ENCODE measurements at places on chromosomes 3 and 15.
A peak's percentile ranks its signal among the peaks of the same experiment; 100 is the strongest.

GRCh38 chr15:81413851-81414250, 39.8 kb upstream of the TMC3 start:
- DNase-seq: no peak

GRCh38 chr3:139574026-139574947, 34.7 kb upstream of the RBP1 start:
- DNase-seq: no peak

DNA sequence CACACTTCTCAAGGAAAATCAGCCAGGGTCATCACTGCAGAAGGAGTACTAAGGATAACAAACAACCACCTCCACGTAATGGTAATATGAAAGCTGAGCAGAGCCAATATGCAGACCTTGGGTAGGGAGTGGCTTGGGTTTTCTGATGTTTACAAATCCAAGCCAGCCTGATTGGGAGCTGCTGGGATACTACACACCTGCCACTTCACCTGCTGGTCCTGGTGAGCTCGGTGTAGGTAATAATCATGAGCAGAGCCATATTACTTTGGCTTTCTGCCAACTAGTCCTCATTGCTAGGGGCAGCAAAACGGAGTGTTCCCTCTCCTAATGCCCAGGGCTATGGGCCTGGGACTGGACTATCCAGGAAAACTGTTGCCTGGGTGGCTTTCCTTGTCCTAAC, 433.5 kb upstream of the PPP2R3A start:
- peak; percentile 27 for DNase-seq

DNA sequence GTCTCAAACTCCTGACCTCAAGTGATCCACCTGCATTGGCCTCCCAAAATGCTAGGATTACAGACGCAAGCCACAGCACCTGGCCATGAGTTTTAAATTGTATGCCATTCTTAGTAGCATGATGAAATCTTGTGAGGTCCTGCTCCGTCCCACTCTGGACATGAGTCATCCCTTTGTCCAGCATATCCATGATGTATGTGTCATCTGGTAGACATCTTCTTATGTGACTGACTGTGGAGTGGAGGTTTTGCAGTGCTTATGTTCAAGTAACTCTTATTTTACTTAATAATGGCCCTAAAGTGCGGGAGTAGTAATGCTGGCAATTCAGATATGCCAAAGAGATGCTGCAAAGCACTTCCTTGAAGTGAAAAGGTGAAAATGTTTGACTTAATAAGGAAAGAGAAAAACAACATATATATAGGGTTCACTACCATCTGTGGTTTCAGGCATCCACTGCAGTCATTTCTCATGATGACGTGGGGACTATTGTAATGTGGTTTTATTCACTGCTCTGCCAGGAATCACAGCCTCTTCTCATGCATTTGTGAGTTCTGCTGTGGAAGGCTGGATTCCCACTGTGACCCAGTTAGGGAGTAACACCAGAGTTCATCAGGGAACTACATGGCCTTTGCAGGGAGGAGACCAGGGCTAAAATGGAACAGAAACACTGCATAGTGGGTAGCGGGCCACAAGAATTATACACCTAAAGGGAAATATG, 204.6 kb upstream of the STRIT1 start:
- DNase-seq: no peak

DNA sequence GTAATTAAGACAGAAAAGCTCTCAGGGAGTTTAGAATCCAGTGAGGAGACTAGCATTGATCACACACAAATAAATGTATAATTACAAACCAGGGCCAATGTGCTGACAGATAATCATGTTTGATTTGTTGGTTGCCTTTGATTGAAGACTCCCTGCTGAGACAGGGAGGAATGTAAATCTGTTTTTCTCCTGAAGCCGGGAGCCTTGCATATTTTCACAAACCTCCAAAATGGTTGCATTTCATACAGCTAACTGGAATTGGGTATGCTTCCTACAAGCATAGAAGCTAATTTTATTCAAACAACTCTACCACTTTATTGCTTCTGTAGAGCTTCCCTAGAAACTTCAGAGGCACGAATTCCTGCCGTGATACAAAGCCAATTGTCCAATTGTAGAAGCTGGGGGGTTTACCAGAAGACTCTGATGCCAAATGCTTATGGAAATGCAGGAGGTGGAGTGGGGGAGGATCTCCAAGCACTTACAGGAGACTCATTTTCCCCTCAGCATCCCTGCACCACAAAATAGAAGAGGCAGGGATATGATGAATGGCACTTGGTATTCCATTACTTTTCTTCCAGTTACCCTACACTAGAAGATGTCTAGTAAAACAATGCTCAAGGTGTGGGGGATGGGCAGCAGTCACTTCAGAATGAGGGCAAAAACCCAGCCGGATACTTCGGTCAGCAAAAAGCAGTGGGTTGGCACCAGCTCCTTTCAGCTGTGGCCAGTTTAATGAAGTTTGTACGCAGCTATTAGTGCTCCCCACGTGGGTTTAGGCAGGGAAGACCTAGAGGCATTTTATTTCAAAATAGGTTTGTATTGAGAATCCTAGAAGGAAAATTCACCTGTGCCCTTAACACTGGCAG, 11.4 kb upstream of the MEX3B start:
- DNase-seq: no peak

GRCh38 chr3:13141991-13142412, 68.8 kb upstream of the IQSEC1 start:
- DNase-seq: no peak

DNA sequence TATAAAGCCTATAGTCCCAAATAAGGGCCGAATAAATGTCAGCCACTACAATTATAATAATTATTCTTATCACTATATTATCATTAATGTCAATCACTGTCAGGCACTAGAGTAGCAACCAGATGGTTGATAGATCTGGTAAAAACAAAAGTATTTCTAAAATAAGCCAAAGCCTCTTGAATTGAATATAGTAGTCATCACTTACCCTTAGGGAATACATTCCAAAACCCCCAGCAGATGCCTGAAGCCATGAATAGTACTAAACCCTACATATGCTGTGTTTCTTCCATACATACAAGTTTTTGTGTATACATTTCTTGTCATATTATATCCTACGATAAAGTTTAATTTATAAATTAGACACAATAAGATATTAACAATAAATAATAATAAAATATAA, 59.1 kb downstream of the LRRC3B start:
- DNase-seq: no peak

DNA sequence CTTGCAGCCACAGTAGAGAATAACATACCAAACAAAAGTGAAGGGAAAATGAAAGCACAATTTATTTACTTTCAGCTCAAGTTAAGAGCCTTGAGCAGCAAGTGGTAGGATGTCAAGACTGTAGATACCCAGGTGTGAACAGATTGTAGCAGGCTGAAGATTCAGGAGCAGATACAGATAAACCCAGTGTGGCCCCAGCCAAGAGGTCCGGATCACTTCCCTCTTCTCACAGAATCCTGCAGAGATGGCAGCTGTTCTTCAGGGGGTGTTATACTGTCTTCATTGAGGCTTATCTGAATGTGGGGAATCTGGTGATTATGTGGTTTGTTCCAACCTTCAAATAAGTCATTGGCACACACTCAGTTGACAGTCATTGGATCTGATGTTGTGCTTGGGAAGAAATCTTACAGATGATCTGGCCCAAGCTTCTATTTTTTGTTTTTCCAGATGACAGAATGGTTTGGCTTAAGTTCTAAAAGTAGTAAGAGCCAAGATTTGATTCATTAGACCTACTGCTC, 2.2 kb downstream of the STARD9 start:
- DNase-seq: no peak

DNA sequence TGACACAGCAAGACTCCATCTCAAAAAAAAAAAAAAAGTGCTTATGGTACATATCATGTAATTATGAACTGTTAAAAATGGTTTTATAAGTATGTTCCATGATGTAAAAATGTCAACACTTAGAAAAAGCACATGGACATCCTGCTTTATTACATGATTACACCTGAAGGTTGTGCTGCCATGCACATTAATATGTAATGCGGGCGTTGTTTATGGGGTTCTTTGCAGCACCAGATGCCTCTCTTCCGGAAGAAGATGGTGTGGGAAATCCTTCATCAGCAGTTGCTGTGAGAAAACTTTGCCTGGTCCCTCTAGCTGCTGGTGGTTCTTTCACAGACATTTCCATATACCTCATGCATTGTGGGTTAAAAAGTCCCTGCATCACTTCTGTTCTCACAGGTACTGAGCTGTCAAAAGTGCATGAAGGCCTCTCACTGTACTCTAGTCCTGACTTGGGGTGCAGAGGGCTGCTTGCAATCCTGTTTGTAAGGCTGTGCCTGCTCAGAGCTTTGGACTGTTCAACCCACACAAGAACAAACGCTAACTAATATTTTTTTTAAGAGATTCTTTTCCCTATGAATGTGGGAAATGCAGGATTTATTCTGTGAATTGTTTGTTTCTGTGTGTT, 43.6 kb downstream of the SENP2 start:
- DNase-seq: no peak

GRCh38 chr3:30504939-30505338, 101.5 kb upstream of the TGFBR2 start:
- DNase-seq: no peak

DNA sequence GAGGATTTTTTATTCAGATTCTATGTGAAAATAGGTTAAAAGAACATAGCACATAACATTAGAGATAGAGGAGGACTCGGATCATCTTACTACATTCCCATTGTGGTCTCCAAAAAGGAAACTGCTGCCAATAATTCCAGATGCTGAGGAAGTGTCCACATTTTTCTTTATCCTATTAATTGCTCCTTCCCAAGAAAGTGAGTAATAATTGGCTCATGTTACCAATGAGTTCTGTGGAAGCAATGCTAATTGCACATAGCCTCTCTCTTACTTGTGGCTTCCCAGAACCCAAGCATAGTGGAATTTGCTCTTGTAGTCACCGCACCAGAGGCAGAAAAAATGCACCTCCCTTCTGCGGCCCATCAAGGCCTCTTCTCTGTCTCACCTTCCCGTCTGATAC, 208.4 kb downstream of the PLOD2 start:
- no peak for DNase-seq

GRCh38 chr15:98813951-98814350, 165.6 kb downstream of the IGF1R start:
- DNase-seq: no peak

- no peak for DNase-seq
These were observed 596.9 kb upstream of the ARPP21 start for GRCh38 chr3:35042210-35042991.

- no peak for DNase-seq
These were observed at the start of gene RLBP1 for GRCh38 chr15:89221543-89221942. Gene RLBP1 (minus strand): TSS chr15:89221579. CDS start chr15:89218975, 2,604 bp downstream.

DNA sequence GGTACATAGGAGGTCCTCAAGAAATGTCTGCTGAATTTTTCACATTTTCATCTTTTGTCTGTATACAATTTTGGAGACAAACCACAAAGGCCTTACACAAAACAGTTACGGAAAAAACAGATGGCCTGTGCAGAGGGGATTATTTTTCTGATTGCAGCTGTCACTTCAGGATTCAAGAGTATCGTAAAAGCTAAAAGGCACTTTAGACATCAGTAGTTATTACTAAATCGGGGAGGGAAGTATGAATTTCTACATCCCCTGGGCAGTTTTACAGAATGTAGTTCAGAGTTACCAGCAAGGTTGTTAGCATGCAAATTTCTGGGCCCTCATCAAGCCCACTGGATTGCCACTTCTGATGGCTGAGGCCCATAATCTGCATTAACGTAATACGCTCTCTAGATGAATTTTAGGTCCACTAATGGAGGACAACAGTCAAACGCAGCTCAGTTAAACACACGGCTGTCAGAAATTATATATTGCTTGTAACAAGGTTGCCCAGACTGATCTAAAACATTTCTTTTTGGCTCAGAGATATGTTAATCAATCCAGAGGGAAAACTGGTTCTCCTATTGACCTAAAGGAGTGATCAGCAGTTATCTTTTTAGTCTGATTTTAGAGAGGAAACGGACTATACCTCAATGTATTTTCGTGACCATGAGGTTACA, 1.1 kb downstream of the RIOX2 start:
- no peak for DNase-seq

GRCh38 chr3:111858642-111859041, 423 bp upstream of the PHLDB2 start:
- no peak for DNase-seq

GRCh38 chr3:125220727-125221429, 8.3 kb upstream of the SLC12A8 start:
- DNase-seq: no peak

DNA sequence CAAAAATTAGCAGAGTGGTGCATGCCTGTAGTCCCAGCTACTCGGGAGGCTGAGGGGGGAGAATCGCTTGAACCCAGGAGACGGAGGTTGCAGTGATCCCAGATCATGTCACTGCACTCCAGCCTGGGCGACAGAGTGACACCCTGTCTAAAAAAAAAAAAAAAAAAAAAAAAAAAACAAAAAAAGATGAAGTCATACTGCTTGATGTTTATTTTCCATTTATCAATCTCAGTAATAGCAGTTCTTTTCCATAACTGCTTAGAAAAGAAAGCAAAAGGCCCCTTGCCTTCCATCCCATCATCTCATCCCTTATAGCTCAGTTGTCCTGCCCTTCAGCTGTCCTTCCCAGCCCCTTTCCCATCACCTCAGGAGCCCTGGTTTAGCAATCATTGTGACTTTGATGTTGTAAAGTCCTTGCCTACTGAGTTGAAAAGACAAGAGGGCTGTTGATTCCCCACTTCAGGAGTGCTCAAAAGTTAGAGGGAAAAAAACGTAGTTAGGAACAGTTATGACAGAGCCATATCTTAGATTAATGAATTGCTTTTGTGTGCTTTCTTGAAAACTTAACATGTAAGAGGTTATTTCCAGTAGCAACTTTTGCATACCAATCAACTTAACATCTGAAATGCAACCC, 18.0 kb upstream of the THRB start:
- no peak for DNase-seq

GRCh38 chr3:104180906-104181305, 1185.8 kb upstream of the ALCAM start:
- no peak for DNase-seq

DNA sequence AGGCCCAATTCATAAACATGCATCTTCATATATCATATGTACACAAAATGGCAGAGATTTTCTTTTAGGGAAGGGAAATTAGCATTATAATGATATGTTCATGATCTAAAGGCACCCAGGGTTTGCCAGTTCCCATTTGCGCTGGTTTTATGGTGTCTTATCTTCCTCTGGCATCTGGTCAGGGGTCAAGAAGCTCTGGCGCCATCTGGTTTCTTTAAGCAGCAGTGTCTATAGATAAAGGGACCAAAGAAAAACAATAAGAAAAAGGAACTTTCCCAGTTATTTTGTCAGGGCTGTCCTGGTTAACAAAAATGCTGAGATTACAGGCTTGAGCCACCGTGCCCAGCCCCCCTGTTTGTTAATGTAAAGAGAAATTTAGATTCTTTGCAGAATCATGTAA, 3.3 kb upstream of the DCP1A start:
- no peak for DNase-seq

- DNase-seq: no peak
These were observed 61.3 kb upstream of the LPP start for GRCh38 chr3:188092648-188093047.

Data from NCI-H1436 (cell line).